RWPE1 (cell line): ENCODE measurements at places on chromosomes 13 and 19.
A peak's percentile ranks its signal among the peaks of the same experiment; 100 is the strongest.

DNA sequence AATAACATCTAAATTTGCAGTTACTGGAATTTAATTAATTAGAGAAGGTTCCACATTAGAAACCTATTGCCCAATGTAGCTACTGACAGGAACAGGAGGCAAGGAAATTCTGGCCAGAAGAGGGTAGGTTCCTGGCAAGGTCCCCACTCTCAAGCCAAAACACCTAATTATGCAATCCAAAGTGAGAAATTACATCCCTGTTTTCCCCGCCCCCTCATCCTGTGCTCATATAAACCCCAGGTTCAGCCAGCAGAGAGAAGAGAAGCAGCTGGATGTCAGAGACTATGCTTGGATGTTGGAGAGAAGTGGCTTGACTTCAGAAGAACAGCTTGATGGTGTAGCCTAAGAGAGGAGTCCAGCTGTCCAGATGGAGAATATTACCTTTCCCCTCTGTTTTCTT is 951.3 kb upstream of the PRR20A start:
- no peak for DNase-seq

DNA sequence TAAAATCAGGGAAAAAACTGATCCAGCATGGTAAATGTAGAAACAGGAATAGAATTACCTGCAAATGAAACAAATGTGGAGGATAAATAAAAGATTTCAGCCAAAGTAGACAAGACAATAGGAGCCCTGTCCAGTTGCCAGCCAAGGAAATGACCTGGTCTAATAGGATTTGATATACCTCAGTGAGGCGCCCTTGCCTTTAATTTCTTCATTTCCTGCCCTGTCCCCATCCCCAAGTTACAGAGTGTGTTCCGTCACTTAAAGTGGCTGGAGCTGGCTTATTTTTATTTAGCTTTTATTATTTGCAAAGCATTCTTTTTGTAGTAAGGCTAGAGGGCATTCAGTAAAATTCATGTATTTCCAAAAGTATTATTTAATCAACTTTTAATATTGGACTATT is 1022.0 kb downstream of the EFNB2 start:
- peak; percentile 2 for DNase-seq

DNA sequence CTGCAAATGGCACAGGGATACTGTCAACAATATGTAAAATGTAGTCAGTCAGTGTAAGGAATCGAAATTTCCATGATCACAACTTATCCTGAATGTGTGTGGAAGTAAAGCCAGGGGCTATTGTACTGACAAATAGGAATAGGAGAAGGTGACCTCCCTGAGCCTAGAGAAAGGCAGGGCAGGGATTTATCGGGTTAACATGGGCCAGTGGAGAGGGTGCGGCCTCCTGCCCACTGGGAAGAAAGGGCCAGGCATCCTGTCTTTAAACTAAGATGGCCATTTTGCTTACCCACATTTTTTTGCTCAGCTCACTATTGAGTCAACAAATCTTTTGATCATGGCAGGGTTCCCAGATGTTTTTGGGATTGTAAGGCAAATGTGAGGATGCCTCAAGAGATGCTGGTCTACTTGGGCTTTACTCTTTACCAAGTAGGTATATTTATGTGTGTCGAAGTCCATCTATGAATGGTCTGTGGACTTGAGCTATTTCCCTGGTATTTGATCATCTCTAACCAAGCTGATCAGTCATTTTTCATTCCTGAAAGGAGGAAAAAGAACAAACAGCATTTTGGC is 116.6 kb upstream of the RNF113B start:
- no peak for DNase-seq

- DNase-seq = no peak
Observed at GRCh38 chr19:7562646-7563393, 27.3 kb downstream of the PNPLA6 start.

GRCh38 chr19:44627631-44628030 is 14.3 kb downstream of the IGSF23 start:
- no peak for DNase-seq

DNA sequence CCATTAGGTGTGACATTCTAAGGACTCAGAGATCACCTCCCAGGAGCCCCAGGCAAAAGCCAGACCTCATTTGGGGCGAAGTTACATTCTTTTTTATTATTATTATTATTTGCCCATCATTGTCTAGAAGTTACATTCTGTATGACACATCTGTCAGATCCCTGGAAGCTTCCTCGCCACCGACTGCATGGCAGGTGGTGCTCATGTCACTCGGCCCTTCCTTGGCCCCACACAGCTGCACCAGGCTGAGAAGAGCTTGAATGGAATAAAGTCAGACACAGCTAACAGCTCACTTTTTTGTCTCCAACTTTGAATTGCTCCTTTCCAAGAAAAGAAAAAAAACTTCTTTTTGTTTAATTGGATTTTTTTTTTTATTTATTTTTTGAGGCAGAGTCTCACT is 41.4 kb upstream of the LDLR start:
- DNase-seq = no peak

GRCh38 chr19:49677231-49677900 is at the start of gene PRMT1:
Gene PRMT1, plus strand, starts transcription at chr19:49677271. Its CDS starts 10 bp downstream, at chr19:49677281.
- DNase-seq = no peak

- no peak for DNase-seq
Observed at GRCh38 chr19:29653398-29653797, 11.9 kb upstream of the PLEKHF1 start.

- peak; percentile 75 for DNase-seq
Observed at GRCh38 chr19:33125929-33126388, 6.0 kb upstream of the WDR88 start.

GRCh38 chr19:16025108-16026101 is 50.9 kb upstream of the TPM4 start:
- peak; percentile 70 for DNase-seq

DNA sequence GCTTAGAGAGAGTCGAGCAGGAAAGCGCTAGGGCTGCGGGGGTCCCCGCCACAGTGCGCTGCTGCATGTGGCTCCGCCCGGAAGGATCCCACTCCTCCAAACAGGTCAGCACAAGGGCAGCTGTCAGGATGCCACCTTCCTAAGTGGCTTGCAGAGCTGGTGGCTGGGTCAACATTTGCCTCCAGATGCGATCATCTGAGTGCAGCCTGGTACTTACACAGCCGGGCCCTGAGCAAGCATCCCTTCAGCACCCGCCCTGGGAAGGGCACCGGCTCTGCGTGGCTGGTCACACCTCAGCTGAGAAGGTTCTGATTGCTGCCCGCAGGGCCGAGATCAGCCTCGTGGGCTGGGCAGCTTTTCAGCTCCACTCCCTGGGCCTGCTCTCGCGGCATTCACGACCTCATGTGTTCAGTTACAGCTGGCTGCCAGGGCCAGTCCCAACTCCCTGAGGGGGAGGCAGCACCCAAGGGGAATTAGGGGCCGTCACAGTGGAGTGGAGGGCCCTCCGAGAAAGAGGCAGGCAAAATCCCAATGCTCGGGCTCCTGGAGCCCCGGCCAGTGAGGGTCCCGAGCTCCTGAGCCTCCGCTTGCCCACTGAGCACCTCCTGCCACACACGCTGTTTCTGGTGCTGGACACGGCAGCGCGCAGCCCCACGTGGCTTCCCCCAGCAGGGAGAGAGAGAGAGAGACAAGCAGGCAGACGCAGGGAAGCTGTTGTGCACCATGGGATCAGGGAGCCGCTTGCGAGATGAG is 26.8 kb downstream of the AP1M1 start:
- DNase-seq = no peak

GRCh38 chr19:6092329-6093286 is 17.7 kb downstream of the RFX2 start:
- peak; percentile 89 for DNase-seq

- DNase-seq = no peak
Observed at GRCh38 chr13:59671881-59672280, 491.8 kb downstream of the DIAPH3 start.

- DNase-seq = peak; percentile 84
Observed at GRCh38 chr13:41284512-41285288, 21.3 kb upstream of the MTRF1 start.

DNA sequence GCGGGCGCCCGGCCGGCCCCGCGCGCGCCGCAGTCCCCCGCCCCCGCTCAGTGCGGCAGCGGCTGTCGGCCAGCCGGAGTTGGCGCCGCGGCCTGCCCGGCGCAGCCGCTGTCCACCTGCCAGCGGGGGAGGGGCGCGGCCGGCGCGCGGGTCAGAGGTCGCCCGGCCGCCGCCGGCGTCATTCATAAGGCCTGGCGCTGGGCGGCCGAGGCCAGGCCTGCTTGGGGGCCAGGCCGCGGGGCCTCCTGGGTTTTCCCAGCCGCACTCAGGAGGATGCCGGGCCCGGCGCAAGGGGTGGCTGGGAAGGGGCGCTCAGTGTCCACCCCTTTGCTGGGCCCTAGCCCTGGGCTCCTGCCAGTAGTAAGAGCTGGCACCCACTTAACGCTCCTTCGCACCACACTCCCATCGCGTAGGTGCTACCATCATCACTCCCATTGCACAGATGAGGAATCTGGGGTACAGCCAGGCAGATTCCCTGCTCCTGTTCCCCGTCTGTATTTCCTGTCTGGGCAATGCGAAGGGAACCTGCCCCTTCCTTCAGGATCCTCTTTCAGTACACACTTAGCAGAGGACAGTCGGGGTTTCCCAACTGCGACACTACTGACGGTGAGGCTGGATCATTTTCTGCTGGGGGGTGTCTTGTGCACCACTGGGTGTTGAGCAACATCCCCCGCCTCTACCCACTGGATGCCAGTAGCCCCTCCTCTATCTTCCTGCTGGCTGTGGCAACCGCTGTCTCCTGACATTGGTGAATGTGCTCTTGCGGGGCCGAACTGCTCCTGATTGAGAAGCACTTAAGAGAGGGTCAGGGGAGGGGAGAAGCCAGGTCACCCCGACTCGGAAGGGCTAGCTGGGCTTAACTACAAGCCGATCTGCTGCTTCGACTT is 846 bp upstream of the PRKACA start:
- DNase-seq = peak; percentile 54

DNA sequence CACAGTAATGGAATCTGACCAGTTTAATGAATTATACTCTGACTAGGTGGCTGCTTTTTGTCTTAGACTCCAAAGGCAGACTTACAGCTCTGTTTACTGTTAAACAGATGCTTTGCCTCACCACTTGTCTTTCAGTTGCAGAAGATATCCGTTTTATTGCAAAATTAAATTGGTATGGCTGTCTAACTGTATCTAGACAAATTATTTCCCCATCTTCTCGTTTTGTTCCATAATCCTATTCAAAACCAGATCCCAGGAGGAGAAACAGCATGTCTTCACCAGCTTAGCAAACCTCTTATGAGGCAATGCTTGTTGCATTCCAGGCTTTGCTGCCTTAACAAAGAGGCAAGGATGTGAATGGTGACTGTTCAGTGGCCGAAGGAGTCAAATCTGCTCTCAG is 215.6 kb downstream of the TDRD3 start:
- DNase-seq = no peak

GRCh38 chr19:20273951-20274570 is 107.0 kb downstream of the ZNF486 start:
- DNase-seq = no peak

DNA sequence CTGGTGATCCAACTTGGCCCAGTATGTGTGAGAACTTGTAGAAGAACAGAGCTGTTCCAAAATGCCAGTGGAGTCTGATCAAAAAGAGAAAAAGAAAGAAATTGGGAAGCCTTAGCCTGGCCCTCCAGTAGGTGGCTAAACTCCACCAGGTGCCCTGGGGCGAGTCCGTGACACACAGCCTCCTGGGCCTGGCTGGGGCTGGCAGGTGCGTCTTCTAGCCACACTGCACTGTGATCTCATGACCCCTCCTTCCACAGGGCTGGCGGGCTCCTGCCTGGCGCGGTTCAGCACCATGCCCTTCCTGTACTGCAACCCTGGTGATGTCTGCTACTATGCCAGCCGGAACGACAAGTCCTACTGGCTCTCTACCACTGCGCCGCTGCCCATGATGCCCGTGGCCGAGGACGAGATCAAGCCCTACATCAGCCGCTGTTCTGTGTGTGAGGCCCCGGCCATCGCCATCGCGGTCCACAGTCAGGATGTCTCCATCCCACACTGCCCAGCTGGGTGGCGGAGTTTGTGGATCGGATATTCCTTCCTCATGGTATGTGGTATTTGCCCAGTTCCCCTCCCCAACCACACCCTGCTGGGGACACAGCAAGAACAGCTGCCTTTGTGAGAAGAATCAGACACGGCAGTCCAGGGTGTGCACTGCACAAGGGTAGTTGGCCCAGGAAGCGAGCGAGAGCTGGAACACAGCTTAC is 53.7 kb downstream of the RAB20 start:
- peak; percentile 14 for DNase-seq

DNA sequence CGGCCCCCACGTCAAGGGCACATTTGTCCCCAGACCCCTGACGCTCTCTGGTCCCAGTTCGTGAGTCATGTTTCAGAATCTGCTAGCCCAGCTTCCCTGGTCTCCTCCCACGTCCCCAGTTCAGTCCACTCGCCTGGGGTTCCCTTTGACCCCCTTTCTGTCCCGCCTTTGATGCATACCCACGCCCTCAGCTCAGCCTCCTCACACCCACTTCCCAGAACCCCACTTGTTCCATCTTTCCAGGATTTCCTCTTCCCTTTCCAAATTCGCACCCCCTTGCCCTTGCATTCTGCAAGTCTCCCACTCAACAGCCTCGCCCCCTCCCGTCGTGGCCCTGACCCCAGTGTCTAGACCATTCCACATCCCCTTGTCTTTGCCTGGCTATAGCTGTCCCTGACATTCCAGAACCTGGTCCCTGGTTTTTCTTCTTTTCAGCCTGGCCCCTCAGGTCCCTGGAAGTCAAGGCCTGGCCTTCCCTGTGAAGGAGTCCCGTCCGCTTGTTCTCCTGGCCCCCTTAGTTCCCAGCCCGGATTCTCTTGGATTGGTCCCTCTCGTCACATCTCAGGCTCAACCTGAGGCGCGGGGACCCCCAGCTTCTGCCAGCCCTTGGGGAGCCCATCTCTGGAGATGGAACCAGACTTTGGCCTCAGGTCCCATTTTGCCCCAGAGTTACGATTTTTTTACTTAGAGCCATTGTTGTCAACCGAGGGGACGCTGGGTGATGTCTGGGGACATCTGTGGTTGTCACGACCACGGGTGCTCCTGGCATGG is 1.3 kb downstream of the NCLN start:
- DNase-seq = no peak

DNA sequence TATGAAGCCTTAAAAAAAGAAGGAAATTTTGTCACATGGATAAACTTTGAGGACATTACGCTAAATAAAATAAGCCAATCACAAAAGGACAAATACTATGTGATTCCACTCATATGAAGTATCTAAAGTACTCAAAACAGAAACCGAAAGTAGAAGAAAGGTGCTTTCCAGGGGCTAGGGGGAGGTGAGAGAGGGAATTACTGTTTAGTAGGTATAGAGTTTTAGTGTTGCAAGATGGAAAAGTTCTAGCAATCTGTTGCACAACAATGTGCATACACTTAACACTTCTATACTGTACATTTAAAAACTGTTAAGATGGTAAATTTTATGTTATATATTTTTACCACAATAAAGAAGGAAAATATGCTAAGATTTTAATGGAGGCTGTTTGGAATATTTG is 83.0 kb downstream of the POLR1D start:
- no peak for DNase-seq

GRCh38 chr19:14413693-14414181 is 5.4 kb downstream of the DDX39A start:
- DNase-seq = no peak

- no peak for DNase-seq
Observed at GRCh38 chr19:58551577-58552471, 3.1 kb downstream of the CHMP2A start.
